Fibroblast of skin of scalp (primary cell): ENCODE measurements at places on chromosomes 2 and 18.

DNA sequence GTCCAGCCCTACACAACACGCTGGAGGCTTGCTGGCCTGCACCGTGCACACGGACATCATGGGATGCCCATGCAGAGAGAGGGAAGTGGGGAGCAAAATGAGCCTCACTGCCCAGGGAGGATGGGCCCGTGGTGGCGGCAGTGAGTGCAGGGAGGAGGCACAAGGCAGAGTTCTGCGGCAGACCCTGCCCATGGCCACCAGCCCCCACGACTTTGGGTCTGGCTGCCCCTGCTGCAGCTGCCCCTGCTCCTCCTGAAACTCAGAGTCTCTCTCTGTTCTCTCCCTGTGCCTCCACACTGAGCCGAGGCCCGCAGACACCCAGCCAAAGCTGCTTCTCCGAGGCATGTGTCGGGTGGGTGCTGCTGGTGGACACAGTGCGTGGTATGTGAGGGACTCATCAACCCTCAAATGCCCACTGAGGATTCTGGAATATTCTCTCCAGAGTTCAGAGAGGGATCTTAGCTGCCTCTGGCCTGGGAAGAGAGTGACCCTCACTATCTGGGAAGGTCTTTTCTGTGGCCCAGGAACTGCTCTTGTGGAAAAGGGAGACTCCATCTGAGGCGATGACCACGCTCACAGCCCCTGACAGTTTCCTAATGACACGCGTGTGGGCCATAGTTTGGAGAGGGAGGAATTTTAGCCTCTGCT is 45.1 kb upstream of the HPCAL1 start:
- no peak for DNase-seq

DNA sequence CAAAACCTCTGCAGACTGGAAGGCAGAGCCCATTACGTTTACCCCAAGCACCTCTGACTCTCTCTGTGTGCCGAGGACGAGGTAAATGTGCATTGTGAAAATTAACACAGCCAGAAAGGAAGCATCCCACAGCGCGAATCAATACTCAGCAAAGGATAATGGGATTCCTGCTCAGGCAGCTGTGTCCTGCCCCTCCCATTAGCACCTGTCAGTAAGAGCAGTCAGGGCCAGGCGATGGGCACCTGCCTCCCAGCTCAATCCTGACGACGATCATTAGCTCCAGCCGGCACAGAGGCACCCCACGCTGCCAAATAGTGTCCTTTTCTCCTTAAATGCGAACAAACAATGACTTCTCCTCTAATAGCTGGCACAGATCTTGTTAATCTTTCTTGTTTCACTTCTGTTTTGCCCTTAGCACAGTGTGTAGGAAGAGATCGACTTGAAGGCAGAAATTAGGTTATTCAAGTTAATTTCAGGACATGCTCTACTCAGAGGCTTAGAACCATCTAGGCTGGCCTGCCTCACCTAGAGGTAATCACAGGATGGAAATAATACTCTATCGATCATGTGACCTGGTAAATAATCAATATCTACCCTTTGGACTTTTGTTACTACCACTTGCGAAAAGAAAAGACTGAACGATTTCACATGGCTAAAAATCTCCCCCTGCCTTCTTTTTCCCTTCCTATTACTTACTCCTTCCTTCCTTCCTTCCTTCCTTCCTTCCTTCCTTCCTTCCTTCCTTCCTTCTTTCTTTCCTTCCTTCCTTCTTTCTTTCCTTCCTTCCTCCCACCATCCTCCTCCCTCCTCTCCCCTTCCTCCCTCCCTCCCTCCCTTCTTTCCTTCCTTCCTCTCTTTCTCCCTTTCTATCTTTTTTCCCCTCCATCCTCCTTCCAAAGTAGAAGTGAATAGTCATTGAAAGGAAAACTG is 487.9 kb upstream of the ID2 start:
- DNase-seq: no peak

DNA sequence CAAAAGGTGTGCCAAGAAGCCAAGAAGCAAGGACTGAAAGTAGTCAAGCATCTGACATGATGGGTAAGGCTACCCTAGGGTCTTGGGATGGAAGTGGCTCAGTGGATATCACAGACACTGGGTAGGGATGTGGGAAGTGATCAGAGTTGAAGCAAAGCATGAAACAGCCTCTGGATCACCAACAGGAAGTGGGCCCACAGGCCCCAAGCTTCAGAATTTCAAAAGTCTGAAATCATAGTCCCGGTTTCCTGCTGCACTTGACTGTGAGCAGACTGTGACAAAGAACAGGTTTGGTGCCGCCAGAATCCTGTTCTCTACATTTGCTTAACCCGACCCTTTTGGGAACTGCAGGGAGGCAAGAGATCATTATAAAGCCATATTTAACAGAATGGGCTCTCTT is 57.4 kb downstream of the SP100 start:
- DNase-seq: no peak

- no peak for DNase-seq
These were observed 130.9 kb upstream of the ARHGAP28 start for GRCh38 chr18:6598657-6599056.

DNA sequence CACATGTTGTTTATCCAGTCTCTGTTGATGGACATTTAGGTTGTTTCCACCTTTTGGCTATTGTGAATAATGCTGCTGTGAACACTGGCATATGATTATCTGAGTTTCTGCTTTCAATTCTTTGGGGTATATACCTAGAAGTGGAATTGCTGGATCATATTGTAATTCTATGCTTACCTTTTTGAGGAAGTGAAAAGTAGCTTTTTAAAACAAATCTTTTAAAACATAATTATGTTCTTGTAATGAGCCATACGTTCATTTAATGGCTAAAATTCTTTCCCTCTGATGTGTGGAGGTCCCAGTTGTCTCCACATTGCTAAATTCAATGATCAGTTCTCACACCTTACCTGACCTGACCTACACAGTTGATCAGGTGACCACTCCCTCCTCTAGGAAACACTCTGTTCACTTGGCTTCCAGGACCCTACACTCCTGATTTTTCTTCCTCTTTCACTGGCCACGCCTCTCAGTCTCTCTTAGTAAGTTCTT is 27.8 kb upstream of the SERTAD2 start:
- no peak for DNase-seq
